BE2C (cell line): ENCODE measurements at places on chromosomes 12 and 14.

DNA sequence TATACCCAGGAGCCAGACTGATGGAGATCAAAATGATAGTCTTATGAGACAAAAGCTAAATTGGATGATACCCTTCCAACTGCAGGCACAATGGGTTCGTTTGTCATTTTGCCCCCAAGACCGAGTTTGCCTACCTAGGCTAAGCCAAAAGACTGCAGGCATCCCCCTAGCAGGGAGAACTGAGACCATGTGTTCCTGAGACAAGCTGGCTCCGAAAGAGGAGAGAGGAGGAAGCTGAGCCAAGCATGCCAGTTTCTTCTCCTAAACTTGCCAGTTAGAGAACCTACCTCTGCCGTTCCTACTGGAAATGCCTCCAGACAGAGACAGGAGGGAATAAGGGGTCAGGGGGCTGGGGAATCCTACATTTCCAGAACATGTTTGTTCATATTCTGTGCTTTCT is 8.3 kb upstream of the ELK3 start:
- no peak for DNase-seq

DNA sequence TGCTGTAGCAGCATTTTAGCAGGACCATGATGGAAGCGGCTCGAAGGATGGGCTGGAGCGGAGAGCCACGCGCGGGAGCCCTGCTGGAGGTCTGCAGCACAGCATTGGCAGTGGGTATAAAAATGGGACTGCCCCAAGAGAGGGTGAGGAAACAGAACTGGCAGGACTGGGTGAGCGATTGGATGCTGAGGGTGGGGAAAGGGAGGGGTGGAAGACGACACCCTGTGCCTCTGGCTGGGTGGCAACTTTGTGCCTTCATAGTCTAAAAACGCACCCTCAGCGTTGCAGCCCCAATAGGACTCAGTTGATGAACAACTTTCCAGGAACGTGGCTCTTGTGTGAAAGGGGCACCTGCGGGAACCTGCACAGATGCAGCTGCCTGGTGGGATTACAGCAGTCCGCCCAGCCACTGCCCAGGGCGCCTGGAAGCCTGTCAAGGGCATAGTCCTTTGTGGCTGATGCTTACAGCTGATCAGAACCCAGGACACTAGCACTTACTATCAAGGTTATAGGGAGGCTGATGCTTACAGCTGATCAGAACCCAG is 73.0 kb downstream of the NINJ2 start:
- DNase-seq, result no peak

DNA sequence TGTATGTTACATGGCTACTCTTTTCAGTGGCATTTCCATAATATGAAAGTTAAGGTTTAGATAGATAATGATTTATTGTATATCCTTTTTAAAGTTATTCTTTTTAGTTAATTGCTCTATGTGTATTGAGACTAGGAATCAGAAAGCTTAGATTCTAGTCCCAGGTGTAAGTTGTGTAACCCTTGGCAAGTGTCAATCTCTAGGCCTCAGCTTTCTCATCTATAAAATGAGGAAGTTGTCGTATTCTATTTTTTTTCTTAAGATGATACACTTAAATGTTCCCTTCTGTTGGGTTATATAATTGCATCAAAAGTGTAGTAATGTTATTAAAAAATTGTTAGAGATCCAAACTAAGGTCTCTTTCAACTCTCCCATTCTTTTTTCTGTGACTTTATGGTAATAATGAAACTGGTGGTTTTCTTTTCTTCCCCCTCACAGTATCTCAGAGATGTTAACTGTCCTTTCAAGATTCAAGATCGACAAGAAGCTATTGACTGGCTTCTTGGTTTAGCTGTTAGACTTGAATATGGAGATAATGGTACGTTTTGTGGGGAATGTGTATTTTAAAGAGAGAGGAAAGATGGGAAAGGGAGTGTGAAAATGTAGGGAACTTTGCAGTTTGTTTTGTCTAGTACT is 4.1 kb downstream of the RTRAF start:
- DNase-seq, result no peak

DNA sequence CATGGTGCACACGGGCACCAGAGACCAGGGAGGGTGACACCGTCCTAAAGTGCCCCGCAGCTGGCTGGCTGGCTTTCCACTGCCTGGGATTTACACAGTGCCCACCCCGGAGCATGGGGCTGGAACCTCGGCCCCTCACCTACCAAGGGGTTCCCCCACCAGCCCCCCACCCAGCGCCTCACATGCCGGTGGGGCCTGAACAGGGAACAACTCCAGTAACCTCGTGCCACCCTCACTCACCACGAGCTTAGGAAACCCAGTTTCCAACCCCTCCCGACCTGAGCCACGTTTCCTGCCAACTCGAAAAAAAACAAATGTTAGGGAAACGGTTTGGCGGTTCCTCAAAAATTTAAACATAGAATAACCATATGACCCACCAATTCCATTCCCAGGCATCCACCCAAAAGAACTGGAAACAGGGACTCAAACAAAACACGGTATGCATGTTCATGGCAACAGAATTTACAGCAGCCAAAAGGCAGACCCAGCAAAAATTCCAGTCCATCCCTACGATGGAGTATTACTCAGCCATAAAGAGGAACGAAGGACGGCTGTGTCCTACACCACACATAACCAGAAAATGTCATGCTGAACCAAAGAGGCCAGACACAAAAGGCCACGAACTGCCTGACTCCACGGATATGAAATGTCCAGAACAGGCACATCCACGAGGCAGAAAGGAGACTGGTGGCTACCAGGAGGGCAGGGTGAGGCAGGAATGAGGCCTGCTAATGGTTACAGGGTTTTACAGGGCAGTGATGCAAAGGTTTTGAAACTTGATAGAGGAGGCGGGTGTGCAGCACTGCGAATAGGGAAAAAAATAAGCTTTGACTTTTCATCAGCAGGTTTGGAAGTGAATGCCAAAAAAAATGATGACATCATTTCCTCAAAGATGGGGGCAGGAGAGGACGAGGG is 68.9 kb downstream of the NCOR2 start:
- DNase-seq, result no peak

GRCh38 chr12:96208801-96209549 is 14.8 kb downstream of the ELK3 start:
- DNase-seq, result no peak

GRCh38 chr12:119169150-119169549 is 9.6 kb upstream of the HSPB8 start:
- DNase-seq, result no peak

DNA sequence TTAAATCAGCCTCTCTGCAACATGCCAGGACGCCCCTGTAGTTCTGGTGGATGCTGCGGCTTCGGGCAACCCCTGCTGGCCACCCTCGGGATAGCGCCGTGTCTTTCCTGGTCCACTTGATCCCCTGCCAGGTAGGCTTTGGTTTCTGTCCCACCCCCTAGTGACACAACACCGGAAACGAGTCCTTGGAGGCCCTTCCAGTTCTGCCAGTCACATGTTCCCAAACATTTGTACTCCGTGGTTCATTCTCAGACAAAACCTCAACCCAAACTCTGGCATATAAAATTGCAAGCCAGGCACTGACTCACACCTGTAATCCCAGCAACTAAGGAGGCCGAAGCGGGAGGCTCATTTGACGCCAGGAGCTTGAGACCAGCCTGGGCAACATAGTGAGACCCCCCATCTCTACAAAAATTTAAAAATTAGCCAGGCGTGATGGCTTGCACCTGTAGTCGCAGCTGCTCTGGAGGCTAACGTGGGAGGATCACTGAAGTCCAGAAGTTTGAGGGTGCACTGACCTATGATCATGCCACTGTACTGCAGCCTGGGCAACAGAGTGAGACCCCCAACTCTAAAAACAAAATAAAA is 37.0 kb downstream of the RASAL1 start:
- DNase-seq, result peak; percentile 82

- no peak for DNase-seq
Measured at GRCh38 chr14:102528431-102529170, 19.0 kb upstream of the ANKRD9 start.

GRCh38 chr14:91372671-91373495 is 44.7 kb downstream of the CCDC88C start:
- peak; percentile 42 for DNase-seq
